ENCODE measurements at places on chromosomes 12 and 14.

DNA sequence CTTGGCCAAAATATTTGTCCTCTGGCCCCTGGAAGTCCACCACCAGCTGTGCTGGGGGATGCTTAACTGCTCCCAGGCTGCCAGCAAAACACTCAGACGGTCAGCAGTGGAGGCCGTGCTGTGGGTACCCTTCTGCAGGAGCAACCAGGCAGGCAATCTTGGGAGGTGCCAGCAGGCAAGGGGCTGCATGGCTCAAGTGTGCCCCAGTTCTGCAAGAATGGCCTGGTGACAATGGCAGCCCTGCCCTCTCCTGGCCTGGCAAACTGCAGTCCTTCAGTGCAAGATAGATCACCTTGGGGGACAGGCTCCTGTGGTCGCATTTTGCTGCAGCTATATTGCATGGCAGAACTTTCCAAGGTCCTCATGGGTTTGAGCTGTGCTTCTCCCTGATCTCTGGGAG lies 728.3 kb downstream of the TMTC2 start:
- no peak for DNase-seq

GRCh38 chr12:106082216-106083175 lies 56.3 kb downstream of the NUAK1 start:
- DNase-seq, result peak; percentile 69

GRCh38 chr14:34580381-34580780 lies 40.9 kb upstream of the EAPP start:
- no peak for DNase-seq

DNA sequence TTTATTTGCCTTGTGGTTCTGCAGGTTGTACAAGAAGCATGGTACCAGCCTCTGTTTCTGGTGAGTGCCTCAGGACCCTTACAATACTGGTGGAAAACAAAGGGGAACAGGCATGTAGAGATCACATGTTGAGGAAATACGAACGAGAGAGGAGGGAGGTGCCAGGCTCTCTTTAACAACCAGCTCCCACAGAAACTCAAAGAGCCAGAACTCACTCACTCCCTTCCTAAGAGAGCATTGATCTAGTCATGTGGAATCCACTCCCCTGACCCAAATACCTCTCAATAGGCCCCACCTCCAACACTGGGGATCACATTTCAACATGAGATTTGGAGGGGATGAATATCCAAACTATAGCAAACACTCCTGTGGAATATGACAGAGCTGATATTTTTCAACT lies 938.0 kb downstream of the GALC start:
- DNase-seq, result no peak

- no peak for DNase-seq
Observed at GRCh38 chr12:131897875-131898274, 3.5 kb downstream of the ULK1 start.

- DNase-seq, result no peak
Observed at GRCh38 chr14:76500480-76500879, 124.5 kb downstream of the ESRRB start.

GRCh38 chr12:57549909-57550640 lies at the start of gene KIF5A:
KIF5A (plus strand) TSS chr12:57550044; CDS start chr12:57550272, 228 bp downstream.
- no peak for DNase-seq

GRCh38 chr14:75411214-75411540 lies 16.6 kb upstream of the JDP2 start:
- no peak for DNase-seq

DNA sequence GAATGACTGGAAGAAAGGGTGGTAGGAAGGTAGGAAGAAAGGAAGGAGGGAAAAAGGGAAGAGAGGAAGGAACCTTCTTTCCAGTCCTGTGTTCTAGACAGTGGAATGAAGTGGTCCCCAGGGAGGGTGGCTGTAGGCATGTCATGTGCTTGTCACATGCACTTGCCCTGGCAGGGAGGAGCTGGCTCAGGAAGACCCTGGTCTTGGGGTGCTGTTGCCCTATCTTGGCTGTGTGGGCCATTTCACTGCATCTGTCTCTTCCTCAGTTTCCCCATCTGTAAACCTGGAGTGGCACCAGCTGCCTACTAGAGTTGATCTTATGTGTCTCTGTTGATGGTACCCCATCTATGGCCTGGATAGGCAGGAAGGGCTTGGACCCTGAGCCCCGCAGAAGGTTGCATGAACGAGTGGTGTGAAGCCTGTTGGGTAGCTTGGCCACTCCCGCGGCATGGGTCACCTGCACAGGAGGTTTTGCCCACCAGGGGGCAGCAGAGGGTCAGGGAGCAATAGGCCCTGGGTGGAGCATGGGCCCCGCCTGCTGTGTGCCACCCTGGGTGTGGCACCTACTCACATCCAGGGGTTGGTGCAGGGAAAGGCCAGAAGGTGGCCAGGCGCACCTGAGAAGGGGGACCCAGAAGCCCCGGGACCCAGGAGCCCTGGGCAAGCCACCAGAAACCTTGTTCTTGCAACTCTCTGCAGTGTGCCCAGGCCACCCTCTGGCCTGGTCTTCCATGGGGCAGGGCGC lies 25.1 kb downstream of the MEG3 start:
- no peak for DNase-seq

DNA sequence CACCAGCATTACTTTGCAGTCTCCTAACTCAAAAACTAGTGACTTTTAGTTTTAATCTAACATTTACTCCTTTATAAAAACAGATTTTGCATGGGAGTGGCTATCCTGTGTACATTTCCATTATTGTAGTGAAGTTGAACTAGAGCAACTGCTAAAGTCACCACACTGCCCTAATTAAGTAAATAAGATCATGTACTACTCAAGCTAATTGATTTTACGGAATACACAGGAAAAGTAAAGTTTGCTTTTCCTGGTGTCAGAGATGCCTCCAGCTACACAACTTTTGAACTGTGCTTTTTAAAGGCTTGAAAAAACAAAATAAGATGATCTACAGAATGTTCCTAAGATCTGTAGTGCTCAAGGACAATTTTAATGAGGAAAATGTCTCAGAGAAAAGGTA lies 50.4 kb upstream of the ATP2A2 start:
- DNase-seq, result no peak

DNA sequence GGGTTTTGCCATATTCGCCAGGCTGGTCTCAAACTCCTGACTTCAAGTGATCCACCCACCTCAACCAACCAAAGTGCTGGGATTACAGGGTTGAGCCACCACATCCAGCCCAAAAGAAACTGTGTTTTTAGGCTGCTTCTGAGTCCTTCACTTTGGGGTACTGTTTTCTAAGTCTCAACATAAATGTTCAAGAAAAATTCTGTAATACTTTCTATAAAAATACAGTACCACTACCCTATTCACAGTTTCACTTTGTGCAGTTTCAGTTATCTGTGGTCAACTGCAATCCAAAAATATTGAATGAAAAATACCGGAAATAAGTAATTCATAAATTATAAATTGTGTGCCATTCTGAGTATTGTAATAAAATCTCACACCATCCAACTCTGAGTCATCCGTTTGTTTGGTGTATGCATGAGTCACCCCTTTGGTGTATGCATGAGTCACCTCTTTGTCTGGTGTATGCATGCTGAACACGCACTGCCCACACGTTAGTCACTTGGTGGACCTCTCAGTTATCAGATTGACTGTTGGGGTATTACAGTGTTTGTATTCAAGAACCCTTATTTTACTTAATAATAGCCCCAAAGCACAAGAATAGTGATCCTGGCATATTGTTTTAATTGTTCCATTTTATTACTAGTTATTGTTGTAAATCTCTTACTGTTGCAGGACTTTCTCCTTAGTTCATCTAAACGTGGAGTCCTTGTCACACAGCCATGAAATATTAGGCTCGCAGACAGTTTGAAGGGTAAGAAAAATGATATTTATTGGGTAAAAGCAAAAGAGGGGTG lies 190.2 kb downstream of the FSCB start:
- DNase-seq, result peak; percentile 86

- no peak for DNase-seq
Observed at GRCh38 chr12:1797011-1797901, 23.1 kb upstream of the LRTM2 start.

DNA sequence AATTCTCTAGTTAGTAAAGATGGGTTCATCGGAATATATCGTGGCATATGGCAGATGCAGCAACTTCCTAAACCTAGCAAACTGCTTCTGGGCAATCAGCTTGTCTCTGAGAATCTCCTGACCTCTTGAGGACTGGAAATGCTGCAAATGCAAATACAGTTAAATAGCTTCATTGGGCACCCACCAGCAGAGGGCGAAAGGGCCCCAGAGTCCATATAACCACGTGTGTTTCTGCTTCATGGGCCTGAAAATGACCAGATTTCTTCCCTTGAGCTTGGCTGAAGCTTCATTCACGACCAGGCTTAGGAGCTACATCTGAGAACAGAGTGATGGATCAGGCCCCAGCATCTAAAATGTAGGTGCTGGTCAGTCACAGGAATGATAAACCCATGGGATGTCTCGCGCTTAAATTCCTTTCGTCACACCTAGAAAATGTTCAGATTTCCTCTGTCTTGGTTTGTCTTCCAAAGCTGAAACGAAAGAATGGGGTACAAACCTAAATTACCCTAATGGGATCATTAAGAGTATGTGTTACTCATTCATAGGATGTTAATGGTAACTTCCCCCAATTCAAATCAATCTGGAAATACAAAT lies 1482.5 kb upstream of the TMEM132C start:
- DNase-seq, result peak; percentile 3

- DNase-seq, result no peak
Observed at GRCh38 chr12:13227191-13227590, 30.7 kb downstream of the EMP1 start.

DNA sequence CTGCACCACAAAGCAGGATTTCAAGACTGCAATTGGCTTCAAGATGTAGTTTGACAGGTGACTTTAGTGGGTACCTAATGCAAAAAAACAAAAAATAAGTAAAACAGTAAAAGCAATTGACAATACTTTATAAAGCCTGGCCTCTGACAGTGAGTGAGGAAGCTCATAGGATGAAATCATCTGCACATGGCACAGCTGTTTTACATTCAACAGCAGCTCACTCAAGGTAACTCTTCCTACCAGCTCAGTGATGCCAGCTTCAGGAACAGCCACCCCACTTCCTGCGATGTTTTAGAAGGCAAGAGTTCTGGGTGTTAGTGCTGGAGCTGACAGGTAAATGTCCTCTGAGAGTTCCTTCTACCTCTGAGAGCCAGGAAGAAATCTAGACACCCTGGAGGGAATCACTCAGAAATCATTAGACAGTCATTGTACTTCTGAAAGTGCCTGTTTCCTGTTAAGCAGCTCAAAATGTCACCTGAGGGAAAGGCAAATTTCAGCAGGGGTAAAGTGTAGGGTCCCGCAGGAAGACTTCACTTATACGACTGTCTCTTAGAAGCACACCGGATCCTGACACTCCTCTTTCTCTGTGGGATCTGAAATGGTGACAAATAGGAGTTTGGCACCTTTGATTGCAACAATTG lies 99.9 kb downstream of the FOXN3 start:
- no peak for DNase-seq

GRCh38 chr12:45076417-45077026 lies 25.6 kb upstream of the DBX2 start:
- DNase-seq, result no peak

- no peak for DNase-seq
Observed at GRCh38 chr14:76705214-76705613, 56.1 kb upstream of the VASH1 start.

GRCh38 chr12:104464899-104465298 lies 8.2 kb downstream of the CHST11 start:
- DNase-seq, result no peak

- no peak for DNase-seq
Observed at GRCh38 chr12:112518365-112518735, 99.6 kb downstream of the PTPN11 start.

- DNase-seq, result no peak
Observed at GRCh38 chr12:65637150-65637549, 187.1 kb upstream of the HMGA2 start.

- DNase-seq, result no peak
Observed at GRCh38 chr12:45254254-45254653, 38.4 kb downstream of the ANO6 start.

DNA sequence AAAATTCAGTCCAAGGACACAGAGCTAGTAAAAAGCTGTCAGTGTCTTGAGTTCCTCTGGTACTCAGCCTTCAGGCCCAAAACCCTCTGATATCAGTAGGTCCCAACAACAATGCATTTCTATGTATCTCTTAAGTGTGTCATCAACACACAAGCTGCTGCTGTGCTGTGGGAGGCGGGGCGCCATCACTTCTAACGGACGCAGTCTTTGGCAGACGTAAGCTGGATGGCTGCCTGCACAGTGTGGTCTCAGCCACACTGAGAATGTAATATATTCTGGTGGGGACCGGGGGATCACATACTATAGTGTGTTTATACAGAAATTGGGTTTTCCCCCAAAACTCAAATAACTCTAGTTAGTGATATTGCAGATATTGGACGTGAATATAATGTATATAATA lies 123.9 kb downstream of the SUDS3 start:
- no peak for DNase-seq

- no peak for DNase-seq
Observed at GRCh38 chr12:12356467-12356895, 397 bp upstream of the BORCS5 start.

GRCh38 chr12:9244894-9245293 lies 36.7 kb upstream of the PZP start:
- DNase-seq, result no peak

DNA sequence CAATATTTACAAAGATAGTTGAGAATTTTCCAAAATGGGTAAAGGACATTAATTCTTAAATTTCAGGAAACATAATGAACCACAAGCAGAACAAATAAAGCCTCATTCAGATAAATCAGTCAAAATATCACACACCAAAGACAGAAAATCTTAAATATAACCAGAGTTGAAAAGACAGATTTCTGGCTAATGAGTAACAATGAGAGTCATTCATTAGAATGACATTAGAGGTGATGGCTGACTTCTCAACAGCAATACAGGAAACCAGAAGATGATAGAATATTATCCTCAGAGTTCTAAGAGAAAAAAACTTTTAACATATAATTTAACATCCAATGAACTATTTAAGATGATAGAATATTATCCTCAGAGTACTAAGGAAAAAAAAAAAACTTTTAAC lies 124.2 kb downstream of the DENND5B start:
- DNase-seq, result no peak

DNA sequence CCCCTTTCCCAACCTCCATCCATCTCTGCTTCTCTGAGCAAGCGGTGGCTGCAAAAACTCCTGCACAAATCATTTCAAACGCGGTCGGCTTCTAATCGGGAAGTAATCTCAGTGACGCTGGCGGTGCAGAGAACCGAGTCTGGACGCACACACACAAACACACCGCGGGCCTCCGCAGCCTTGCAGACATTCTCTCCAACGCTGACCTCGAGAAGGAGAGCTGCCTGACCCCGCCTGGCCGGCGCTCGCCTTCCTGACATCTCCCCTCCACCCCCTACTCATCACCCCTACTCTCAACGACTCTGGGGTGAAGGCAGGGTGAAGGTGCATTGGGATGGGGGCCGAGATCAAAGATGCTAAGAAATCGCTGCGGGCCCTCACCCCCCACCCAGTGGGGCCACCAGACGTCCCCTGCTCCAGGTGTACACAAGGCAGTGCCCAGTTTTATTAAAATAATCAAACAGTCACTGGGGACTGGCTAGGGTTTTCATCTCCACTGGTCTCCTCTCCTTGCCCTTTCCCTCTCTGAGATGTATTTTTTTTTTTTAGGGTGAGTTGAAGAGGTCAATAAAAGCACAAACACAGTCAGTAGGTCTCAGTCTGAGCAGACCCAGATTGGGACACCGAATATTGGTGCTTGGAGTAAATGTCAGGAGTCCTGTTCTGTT lies 506 bp upstream of the TBX5 start:
- peak; percentile 81 for DNase-seq

Data from fibroblast of villous mesenchyme (primary cell).